Activated CD4-positive, alpha-beta T cell treated with anti-CD3 and anti-CD28 coated beads for 48 hours (primary cell): ENCODE measurements at places on chromosomes 2 and 18.

DNA sequence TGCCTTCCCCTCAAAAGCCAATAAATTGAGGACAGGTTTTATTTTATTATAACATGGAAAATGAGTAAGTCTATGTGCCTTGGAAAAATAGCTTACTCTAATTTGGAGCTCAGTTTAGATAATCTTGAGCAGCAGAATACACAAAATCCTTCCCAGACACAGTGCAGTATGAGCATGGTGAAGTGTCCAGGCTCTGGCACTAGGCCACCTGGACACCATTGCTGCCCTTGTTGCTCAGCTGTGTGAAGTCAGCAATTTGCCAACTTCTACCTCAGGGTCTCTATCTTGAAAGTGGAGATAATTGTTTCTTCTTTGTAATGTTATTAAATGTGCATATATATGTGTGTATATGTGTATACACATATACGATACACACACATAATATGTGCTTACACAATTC lies 104.9 kb upstream of the CAVIN2 start:
- DNase-seq = no peak

GRCh38 chr2:120246546-120247300 lies 5.9 kb upstream of the RALB start:
- DNase-seq = no peak

DNA sequence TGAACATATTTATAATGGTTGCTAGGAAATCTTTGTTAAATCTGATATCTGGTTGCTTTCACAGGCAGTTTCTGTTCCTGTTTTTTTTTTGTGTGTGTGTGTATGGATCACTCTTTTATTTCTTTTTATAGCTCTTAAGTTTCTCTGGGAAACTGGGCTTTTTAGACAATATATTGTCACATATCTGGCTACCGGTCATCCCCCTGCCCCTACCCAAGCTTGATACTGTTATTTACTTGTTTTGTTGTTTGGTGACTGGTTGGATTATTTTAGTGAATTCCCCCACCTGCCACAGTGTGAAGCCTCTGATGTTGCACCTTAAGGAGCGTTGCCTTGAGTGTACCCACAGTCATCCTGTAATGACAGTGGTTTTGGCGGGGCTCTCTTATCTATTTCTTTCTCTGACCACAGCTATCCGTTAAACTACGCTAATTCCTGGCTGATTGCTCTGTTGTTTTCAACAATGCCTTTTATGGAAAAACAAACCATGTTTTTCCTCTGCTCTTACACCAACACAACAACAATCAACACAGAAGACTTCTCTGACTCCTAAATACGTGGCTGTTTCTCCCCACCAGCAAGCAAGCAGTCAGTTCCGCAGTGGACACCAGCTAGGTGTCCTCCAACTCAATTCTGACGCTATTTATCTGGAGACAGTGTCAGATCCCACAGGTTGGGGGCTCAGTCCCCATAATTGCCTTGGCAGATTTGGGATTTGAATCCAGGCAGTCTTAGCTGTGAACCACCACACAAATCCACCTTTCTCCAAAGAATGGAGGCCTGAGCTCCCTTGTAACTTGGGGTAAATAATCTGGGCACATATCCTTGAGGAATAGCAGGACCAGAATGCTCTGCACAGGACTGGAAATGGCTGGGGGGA lies 10.9 kb downstream of the GNLY start:
- DNase-seq = no peak

- DNase-seq = no peak
Observed at GRCh38 chr18:22165049-22165602, 4.3 kb upstream of the GATA6 start.

DNA sequence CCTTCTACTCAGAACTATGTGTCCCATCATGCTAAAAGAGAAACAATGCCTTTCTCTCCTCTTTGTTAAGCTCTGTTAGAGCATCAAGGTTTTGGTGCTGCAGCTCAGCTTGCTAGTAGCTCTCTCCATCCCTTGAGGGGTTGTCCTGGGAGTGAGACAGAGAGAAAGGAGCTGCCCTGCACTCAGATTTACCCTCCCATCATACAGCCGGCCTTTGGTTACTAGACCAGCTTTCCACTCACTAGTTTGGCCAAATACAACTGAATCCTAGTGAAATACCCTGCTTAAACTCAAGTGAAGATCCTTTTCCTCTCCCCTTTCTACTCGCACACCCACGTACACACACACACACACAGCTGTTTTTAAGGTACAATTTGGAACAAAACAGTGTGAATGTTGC lies 2.3 kb upstream of the CHN1 start:
- no peak for DNase-seq

GRCh38 chr18:21303445-21303844 lies 61.4 kb downstream of the GREB1L start:
- DNase-seq = no peak

DNA sequence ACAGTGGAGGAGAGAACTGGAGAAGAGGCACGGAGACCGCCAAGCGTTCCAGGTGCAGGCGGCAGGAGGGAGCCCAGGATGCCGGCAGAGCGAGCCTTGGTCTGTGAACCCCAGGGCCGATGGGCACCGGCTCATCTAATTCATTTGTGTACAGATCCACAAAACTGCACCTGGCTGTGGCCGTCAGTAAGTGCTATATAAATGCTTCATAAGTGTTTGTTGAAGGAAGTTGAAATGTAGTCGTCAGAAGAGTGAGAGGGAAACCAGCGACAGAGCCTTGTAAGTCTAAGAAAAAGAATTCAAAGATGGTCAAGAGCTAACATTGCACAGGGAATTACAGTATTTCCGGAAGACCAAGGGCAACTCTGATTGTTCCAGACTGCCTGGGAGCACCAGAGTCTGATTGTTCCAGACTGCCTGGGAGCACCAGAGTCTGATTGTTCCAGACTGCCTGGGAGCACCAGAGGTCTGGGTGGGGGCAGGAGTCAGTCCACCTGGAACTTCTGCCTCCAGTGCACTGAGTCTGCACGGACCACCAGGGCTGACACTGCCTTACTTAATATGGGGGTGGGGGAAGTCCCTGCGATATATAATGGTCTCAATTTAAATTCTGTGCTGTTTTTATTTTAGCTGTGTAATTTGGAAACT lies 112.3 kb downstream of the BCL2 start:
- DNase-seq = no peak

DNA sequence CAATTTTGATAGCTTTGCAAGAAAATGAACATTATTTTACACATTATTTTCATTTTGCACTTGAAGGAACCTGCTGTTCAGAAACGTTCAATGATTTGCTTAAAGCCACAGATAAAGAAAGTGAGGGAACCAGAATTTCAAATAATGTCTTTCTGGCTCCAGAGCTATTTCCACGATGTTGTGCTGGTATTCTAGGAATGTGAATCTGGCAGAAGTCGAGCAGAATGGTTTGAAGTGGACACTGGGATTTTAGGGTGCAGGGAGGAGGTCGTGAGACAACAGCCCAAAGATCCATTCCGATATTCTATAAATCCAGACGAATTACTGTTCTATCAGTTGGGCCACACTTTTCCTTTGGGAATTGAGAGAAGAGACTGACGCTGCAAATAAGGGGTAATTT lies 2.2 kb downstream of the CCDC102B start:
- DNase-seq = no peak

- DNase-seq = no peak
Observed at GRCh38 chr18:45672637-45673036, 51.3 kb upstream of the SLC14A1 start.

DNA sequence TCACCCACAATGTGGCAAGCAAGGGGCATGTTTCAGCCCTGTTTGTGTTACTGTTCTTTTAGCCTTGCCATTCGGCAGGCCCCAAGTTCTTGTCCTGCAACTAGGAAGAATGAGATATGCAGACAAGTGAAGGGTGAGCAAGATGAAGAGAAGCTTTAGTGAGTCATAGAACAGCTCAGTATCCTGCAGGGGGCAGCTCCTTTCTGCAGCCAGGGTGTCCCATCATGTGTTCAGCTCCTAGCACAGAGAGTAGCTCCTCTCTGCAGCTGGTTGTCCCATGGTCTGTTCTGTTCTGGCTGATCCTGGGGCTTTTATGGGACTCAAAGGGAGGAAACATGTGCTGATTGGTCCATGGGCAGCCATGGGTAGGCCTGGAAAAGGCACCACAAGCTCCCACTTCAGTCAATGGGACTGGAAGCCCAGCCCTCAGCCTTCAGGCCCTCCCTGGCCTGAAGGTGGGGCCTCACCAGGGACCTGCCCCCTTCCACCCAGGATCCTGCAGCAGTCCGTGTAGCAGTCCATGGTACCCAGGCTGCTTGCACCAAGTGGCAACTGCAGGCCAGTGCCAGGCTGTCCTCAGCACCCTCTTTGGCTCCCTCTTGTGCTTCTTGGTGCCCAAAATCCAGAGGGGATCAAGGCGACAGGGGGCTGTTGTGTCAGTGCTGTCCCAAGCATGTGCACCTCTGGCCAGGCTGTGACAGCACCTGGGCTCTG lies 326.4 kb downstream of the NR4A2 start:
- DNase-seq = no peak

- DNase-seq = no peak
Observed at GRCh38 chr18:36814994-36815393, 13.8 kb downstream of the TPGS2 start.

- no peak for DNase-seq
Observed at GRCh38 chr2:49240608-49241007, 86.3 kb upstream of the FSHR start.

- no peak for DNase-seq
Observed at GRCh38 chr2:120901201-120901600, 165.5 kb downstream of the GLI2 start.

DNA sequence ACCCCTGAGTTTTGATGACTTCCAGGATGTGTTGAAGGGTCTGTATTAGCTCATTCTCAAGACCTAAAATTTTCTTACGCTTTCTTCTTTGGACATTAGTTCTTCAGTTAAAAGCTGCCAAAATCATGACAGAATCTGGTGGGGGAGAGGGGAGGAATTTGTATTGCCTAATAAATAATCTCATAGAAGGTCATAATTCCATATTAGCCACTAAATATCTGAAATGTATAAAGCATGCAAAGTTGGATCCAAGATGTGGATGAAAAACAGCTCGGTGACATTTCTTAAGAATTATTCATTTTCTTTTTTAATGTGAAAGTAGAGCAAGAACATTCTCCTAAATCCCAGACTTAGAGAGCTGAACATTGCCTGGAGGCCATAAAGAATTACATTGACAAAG lies 120.1 kb downstream of the MMADHC start:
- DNase-seq = no peak

DNA sequence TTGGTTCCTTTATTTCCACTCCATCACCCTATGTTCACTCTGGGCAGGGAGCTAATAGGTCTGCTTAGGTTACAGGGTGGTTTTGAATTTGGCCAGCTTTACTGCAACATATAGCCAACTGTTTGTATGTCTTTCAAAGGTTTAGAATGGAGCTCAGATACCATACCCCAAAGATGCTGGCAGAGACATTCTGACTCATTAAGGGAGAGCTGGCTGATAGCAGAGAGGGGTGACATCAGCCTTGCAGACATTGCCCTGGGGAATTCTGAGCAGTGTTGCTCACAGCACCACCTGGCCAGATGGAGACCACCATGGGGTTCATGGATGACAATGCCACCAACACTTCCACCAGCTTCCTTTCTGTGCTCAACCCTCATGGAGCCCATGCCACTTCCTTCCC lies 2.1 kb downstream of the PROKR1 start:
- no peak for DNase-seq

DNA sequence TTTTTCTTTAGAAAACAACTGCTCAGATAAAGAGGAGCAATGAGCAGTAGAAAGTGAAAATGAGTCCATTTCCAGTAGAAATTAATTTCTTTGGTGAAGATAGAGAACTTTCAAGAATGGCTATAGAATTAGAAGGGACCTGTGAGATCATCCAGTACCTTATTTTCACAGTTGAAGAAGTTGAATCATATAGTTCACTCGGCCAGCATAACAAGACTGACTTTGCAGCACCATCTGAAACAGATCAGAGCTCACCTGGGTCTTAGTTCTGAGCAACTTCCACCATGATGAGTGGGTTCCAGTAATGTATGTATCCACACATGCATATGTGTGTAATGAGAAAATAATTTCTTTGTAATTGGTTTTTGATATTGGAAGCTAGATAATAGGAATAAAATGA lies 58.6 kb downstream of the CERS6 start:
- DNase-seq = no peak

- DNase-seq = no peak
Observed at GRCh38 chr2:100198461-100199230, 56.3 kb upstream of the AFF3 start.

- DNase-seq = no peak
Observed at GRCh38 chr18:44309185-44309584, 371.5 kb upstream of the SETBP1 start.

GRCh38 chr2:61632276-61633169 lies 94.4 kb upstream of the XPO1 start:
- DNase-seq = no peak
